Activated CD4-positive, alpha-beta T cell treated with anti-CD3 and anti-CD28 coated beads for 36 hours (primary cell): ENCODE measurements at places on chromosomes 12 and 14. TPM values are rescaled to one million over a fixed set of nuclear protein-coding genes. Genes with fewer than 3 reads are reported as not detected.
A peak's percentile ranks its signal among the peaks of the same experiment; 100 is the strongest.

The ALX1 gene
- total RNA-seq: not detected

The TXNRD1 gene
- total RNA-seq: 66.7 TPM

The PZP gene
- total RNA-seq: not detected

DNA sequence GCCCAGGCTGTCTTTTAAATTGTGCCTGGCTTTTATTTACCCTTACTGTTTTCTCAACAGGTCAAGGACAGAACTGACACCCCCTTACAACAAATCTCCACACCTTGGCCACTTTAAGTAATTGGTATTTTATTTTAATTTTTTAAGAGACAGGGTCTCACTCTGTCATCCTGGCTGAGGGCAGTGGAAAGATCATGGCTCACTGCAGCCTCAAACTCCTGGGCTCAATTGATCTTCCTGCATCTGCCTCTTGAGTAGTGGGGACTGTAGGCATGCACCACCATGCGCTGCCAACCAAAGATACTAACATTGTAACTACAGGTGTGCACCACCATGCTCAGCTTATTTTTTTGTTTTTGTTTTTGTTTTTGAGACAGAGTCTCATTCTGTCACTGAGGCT is 109.8 kb downstream of the PTPN11 start:
- H3K27me3 ChIP-seq: no peaks in the 10 kb centered on the region
- no peak overlapping the region for H3K4me3 ChIP-seq
- no peak for DNase-seq
- no peaks in the 10 kb centered on the region for H3K4me1 ChIP-seq
- H3K27ac ChIP-seq: no peak overlapping the region
- H3K36me3 ChIP-seq: no peaks in the 10 kb centered on the region

DNA sequence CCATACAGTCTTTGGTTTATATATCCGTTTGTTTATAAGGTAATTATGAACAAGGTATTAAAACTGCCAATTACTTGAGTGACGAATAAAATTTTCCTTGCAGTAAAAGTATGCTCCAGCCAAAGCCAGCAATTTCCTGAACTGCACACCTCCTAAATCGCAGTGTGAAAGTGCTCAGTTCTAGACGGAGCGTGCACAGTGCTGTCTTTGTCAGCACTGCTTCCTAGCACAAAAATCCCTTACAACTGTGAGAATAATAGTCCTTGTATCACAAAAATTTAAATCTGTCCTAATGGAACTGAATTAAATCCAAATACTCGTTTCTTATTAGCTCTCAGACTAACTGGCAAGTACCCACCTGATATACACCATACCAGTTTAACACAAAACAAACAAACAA is 26.3 kb downstream of the LRIG3 start:
- DNase-seq: no peak
- no peaks in the 10 kb centered on the region for H3K36me3 ChIP-seq
- no peaks in the 10 kb centered on the region for H3K4me1 ChIP-seq
- H3K27ac ChIP-seq: no peak overlapping the region
- H3K4me3 ChIP-seq: no peak overlapping the region
- H3K27me3 ChIP-seq: no peaks in the 10 kb centered on the region

DNA sequence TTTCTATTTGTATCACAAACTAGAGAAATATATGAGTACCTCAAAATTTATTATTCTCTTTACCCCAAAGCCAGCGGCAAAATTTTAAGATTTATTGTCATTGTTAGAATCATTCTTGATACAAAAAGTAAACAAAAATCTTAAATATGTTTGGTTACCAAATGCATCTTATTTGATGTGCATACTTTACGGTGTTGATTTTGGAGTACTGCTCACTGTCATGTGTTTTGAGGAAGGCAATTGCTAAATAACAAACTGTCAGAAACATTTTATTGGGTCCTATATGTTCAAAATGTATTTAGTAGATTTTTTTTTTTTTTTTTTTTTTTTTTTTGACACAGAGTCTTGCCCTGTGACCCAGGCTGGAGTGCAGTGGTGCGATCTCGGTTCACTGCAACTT is 124.9 kb downstream of the PTPRR start:
- H3K4me3 ChIP-seq: no peak overlapping the region
- peaks cover 5% of the 10 kb centered on the region for H3K27me3 ChIP-seq
- no peaks in the 10 kb centered on the region for H3K4me1 ChIP-seq
- H3K36me3 ChIP-seq: no peaks in the 10 kb centered on the region
- H3K27ac ChIP-seq: no peak overlapping the region

DNA sequence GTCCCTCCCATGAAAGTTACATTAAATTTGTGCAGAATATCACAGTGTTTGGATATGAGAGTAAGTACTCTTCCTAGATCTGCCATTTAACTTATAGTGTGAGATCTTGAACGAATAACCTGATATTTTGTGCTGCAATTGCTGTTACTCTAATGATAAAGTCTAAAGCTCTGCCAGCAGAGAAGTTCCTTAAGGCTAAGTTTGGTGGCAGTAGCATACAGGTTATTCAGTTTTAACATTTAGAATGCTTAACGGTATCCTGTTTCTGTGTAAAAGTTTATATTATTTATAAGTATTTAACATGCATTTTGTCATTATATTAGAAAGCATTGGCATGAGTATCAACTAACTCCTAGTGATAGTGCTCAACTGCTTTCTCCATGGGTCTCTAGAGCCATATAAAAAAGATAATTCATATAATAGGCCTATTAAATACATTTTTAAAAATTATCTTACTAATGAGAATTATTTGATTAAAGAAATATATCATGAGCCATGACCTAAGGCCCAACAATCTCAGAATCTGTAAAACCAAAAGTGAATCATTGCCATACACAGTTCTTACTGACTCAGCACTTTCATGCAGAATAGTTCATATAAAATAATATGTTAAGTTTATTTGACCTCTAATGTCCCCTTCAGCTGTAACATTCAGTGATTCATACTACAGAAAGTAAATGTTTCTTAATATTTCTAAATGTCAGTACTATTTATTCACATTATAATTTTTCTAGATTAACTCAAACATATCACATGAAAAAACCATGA is 1058.6 kb downstream of the TRHDE start:
- H3K4me1 ChIP-seq: no peaks in the 10 kb centered on the region
- no peaks in the 10 kb centered on the region for H3K27me3 ChIP-seq
- H3K4me3 ChIP-seq: no peak overlapping the region
- DNase-seq: no peak
- H3K36me3 ChIP-seq: no peaks in the 10 kb centered on the region

DNA sequence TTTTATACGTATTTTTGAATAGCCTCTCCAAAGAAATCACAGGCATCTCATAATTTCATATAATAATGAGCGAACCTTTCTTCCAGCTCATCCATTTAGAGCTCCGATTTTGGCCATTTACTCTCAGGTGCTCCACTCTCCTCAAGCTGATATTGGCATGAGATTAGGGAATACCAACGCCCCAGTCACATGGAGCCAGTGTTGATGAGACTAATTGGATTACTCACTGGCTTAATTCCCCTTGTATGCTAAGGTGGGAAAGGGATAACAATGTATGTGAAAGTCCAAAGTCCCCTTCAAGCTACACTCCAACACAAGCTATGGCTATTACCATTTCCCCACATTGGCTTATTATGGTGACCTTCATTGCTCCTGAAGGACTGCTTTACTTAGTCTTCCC is 76.6 kb upstream of the NAV3 start:
- no peak overlapping the region for H3K27ac ChIP-seq
- H3K27me3 ChIP-seq: no peaks in the 10 kb centered on the region
- H3K4me1 ChIP-seq: no peaks in the 10 kb centered on the region
- H3K36me3 ChIP-seq: no peaks in the 10 kb centered on the region
- DNase-seq: no peak

DNA sequence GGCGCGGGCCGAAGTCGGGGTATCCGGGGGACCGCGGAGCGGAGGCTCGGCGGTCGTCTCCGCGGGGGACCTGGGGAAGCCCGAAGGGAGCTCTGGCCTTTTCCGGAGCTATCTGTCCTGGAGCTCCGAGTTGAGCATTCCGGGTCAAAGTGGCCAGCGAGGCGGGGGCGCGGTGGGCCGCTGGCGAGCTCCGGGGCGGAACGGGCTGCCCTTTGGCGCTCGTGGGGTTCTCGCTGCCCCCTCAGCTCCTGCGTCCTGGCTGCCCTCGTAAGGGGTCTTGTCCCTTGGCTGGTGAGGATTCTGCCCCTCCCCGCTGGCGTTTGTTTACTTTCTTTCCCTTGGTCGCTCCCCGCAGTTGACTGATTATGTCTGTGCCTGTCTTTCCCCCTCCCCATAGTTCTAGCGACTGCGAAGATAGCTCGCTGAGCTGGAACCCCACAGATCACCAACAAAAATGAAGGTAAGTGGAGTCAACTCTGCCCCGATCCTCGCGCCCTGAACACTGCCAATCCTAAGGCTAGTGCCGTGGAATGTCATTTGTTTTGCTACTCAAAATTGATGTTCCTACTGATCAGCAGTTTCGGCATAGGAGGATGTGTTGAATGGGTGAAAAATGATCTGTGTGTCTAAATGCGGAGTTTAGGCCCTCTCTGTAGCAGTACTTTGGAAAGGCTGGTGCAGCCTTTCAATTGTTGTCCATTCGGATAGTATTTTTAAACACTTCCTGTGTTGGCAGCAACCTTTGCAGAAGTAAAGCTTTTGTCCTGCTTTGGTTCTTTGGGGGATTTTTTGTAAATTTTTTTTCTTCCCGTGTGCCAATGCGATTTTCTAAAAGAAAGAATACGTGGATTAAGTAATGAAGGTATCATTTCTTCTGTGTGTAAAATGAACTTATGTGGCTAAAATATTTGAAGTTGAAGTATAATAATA is 1.3 kb downstream of the ARID4A start:
- H3K36me3 ChIP-seq: peaks cover 26% of the 10 kb centered on the region
- H3K27me3 ChIP-seq: no peaks in the 10 kb centered on the region
- H3K4me1 ChIP-seq: peaks cover 24% of the 10 kb centered on the region

GRCh38 chr12:7995266-7995963 is 37.1 kb upstream of the FOXJ2 start:
- no peaks in the 10 kb centered on the region for H3K36me3 ChIP-seq
- peak; percentile 93 for DNase-seq
- peaks cover 23% of the 10 kb centered on the region for H3K4me1 ChIP-seq
- H3K4me3 ChIP-seq: no peak overlapping the region
- H3K27ac ChIP-seq: no peak overlapping the region
- H3K27me3 ChIP-seq: no peaks in the 10 kb centered on the region
